ENCODE measurements at places on chromosomes 3 and 15.

DNA sequence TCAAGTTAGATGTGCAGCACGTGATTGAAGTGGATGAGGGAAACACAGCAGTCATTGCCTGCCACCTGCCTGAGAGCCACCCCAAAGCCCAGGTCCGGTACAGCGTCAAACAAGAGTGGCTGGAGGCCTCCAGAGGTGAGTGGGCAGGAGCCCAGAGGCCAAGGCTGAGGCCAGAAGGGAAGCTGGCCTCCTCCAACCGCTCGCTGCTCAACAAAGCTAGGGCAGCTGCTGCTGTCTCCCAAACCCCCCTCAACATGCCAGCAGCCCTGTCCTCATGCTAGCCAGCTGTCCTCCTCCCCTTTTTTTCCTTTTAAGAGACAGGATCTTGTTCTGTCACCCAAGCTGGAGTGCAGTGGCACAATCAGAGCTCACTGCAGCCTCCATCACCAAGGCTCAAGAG lies 57.0 kb downstream of the BOC start:
- DNase-seq: no peak

DNA sequence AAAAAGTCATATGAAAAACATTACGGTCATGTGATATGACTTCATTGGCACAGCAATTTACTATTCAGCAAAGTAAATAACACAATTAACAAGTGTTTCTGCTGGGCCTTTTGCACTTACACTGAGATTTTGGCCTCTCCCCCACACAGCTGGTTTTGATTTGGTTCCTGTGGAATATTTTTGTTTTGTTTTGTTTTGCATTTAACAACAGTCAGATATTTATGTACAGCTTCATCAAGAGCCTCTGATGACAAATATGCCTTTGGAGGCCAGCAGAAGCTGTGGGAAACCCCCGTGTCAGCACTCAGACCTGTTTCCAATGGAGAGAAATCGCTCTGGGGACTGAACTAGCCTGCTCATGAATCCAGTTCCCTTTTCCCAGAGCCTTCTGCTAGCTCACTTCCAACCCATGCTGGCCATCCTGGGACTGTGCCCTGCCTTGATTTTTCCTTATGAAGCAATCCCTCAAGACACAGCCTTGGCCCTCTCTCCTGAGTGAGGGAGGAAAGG lies 161.9 kb downstream of the ATG7 start:
- no peak for DNase-seq

GRCh38 chr15:53978253-53978906 lies at the start of gene UNC13C:
Gene UNC13C, plus strand, starts transcription at chr15:53978441. Its CDS starts 34,463 bp downstream, at chr15:54012904.
- peak; percentile 88 for DNase-seq

GRCh38 chr3:136714020-136714419 lies 38.2 kb downstream of the STAG1 start:
- no peak for DNase-seq

- peak; percentile 88 for DNase-seq
These were observed 76.7 kb downstream of the BOC start for GRCh38 chr3:113287803-113288648.

- DNase-seq: peak; percentile 90
These were observed 55.9 kb downstream of the ARHGAP31 start for GRCh38 chr3:119350114-119350513.

GRCh38 chr15:52179278-52180195 lies 11.7 kb downstream of the GNB5 start:
- DNase-seq: peak; percentile 95

- DNase-seq: no peak
These were observed 40.8 kb downstream of the NUP210 start for GRCh38 chr3:13379201-13379830.

DNA sequence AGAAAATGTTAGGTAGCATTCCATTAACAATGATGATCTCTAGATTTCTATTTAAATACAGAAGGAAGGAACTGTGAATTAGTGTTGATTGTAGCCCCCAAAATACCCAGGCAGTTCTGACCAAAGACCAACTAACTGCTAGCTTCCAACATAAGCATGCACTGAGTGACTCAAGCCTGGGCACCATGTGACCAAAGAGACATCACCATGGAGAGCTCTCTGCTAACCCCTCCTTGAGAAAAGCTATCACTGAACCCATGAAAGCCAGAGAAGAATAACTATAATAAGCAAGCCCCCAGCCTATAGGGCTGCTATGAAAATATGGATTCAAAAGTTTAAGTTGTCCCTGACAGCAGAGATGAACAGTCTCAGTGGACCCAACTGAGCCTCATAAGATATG lies 310.2 kb downstream of the ULK4 start:
- DNase-seq: no peak

GRCh38 chr3:11653298-11654055 lies 9.8 kb upstream of the VGLL4 start:
- DNase-seq: peak; percentile 65

- peak; percentile 83 for DNase-seq
These were observed 26.9 kb downstream of the BMF start for GRCh38 chr15:40081691-40082194.

GRCh38 chr3:10553591-10554235 lies 48.3 kb upstream of the ATP2B2 start:
- peak; percentile 84 for DNase-seq

DNA sequence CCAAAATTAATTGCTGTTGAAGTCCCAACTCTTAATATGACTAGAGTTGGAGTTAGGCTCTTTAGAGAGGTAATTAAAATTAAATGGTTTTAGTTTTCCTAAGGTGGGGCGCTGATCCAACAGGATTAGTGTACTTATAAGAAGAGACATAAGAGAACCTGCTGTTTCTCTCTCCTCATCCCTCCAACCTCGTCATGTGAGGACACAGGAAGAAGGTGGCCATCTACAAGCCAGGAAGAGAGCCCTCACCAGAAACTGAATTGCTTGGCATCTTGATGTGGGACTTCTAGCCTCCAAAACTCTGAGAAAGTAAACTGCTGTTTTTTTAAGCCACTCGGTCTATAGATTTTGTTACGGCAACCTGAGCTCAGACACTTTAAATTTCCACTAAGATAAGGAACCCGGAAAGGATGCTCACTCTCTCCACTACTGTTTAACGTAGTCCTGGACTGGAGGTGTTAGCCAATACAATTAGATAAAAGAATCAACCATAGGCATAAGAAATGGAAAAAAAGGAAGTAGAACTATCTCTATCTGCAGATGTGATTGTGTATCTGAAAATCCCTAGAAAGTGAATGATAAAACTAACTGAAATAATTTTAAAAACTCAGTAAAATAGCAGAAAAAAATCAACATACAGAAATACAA lies 26.8 kb downstream of the DCBLD2 start:
- DNase-seq: no peak

- DNase-seq: peak; percentile 82
These were observed 3.0 kb downstream of the HEG1 start for GRCh38 chr3:125052624-125053303.

- DNase-seq: no peak
These were observed 19.2 kb downstream of the GYG1 start for GRCh38 chr3:149010504-149010951.

GRCh38 chr3:73605861-73606260 lies 18.9 kb downstream of the PDZRN3 start:
- no peak for DNase-seq

- no peak for DNase-seq
These were observed 620 bp upstream of the UBR1 start for GRCh38 chr15:43106486-43106829.

DNA sequence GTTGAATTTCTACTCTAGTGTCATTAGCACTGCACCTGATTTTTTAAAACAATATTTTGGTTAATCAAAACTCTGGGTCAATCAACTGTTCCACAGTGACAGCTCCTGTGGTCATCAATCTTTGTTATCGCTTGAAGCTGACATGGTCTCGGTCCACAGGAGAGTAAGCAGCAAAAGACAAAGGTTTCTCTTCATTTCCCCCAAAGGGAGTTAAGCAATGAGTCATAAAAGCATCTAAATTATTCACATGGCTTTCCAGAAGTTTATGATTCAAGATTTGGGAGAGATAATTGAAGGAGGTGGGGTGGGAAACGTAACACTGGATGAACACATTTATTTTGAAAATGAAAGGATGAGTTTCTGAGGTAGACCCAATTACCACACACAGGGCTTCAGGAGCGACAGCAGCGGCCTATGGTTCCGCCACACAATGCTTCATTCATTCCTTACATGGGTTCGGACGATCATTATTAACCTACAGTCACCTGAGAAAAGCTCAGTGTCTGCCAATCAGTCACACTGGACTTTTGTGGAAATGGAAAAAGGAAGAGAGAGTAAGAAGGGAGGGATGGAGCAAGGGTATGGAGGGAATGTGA lies 505.1 kb downstream of the FHIT start:
- DNase-seq: no peak

- no peak for DNase-seq
These were observed 135.1 kb downstream of the ATP10A start for GRCh38 chr15:25727867-25728600.

DNA sequence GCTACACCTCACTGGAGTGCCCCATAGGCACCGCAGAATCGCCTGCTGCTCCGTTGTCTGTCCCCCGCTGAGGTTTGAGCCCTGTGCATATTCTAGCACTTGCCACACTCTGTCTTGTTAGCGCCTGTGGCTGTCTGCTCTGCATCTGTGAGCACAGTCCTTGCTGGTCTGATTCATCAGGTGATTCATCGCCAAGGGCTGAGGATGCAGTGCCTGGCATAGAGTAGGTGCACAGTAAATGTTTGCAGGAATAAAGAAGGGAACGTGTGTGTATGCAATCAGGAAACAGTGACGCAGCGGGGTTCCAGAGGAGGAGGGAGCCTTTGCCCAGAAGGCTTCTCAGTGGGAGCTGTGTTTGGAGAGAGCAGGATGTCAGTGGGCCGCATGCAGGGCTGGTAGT lies 124.0 kb upstream of the PLXNA1 start:
- DNase-seq: peak; percentile 67

GRCh38 chr3:135014566-135014965 lies 219.5 kb downstream of the EPHB1 start:
- DNase-seq: no peak

DNA sequence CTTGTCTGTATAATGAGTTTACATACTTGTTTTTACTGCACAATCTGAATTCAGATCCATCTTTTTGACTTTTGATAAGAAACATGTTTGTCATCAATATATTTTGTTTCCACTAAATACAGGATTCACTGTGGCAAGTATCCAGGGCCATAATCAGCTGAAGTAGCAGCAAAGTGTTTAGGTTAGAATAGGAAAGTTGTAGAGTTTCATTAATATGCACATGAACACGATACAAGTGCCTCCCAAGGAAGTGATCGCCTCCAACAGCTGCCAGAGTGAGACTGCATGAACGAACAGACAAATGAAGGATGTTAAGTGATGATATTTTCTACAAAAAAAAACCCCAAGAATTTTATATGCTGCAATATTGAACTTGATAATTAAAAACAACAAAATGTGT lies 204.3 kb downstream of the TBL1XR1 start:
- no peak for DNase-seq

GRCh38 chr15:70604666-70605315 lies 158.6 kb downstream of the UACA start:
- peak; percentile 75 for DNase-seq

DNA sequence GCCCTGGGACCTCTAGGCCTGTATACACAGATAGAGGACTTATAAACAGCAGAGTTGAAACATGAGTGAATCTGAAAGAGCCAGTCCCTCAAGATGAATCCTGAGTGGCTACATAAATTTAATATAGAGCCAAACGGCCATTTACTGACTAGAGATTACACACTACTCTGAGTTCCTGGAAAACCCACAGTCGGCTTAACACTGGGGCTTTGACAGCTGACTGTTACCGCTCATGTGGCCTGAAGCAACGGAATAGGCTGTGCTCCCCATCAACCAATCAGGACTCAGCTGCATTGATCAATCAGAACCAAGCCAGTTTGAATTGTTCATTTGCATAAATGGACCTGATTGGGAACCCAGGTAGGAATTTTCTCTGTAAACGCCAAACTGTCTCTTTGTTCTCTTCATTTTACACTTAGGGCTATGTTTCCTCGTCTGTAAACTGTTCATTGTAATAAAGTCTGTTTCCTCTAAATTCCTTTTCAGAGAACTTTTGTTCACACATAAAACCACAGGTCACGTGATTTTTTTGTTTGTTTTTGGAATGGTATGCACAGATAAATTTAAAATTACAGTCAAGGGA lies 40.5 kb downstream of the CCNL1 start:
- DNase-seq: no peak

GRCh38 chr3:41854956-41855355 lies 106.9 kb downstream of the ULK4 start:
- DNase-seq: no peak

- no peak for DNase-seq
These were observed 74.0 kb upstream of the CNTN4 start for GRCh38 chr3:2024713-2025112.

GRCh38 chr15:50939911-50940310 lies 31.4 kb downstream of the AP4E1 start:
- no peak for DNase-seq

GRCh38 chr15:85006201-85006600 lies 24.5 kb downstream of the PDE8A start:
- DNase-seq: no peak

DNA sequence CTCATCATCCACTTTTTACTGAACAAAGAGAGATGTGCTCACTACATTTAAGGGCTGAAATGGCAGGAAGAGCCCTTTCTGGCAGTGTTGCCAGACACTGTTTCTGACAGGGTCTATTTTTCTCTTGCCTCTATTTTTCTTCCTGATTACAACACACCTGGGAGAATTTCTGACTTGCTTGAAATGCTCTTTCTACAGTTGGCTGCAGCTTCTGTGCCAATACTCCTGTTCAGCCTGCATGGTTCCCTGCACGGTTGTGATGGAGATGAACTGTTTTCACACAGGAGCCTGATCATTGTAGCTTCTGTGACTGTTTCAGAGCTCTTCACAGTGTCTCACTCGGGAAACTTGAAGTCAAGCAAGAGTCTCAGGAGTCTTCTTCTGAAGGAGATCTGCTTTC lies 83.0 kb upstream of the DLG1 start:
- no peak for DNase-seq

DNA sequence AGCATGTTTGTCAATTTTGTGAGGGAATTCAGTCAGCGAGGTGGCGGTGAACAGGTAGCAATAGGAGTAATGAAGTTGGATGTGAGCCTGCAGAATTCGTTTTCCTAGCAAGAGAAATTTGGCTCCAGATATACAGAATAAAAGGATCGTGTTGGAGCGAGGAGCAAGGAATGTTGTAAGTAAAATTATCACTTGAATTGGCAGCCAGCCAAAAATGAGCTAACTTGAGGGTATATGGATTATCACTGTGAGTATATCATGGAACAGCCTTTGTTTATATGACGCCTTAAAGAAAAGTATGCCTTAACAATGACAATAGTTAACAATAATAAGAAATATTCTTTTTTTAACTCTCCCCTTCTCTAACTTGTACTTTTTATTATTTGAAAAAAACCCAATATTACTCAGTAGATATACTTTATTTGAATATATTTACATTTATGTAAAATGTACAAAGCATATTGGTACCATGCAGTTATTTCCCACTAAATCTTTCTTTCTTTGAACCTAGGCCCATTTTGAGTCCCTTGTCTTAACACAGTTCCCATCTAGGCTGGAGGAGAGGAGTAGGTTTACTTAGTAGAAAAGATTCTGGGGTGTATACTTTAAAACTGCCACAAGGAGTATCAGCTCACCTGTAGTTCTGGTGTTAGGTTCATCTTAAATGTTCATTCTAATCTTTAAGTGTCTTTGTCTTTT lies 29.3 kb downstream of the EPHA6 start:
- no peak for DNase-seq
